H1 (cell line): ENCODE measurements at places on chromosomes 16 and 17.

DNA sequence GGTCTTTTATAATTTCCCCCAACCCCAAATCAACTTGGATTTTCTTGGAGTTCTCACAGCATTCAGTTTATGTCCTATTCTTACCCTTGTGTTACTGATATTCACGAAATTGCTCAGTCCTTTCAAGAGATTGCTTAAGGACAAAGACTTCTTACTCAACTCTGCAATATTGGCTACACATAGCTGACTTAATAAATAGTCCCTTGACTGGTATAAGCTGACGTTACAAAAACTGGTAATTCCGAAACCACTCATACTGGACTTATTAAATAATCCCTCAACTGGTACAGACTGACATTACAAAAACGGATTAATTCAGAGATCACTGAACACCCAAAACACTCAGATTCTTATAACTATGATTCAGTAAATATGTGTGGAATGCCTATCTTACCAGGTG, 860 bp downstream of the TIGD7 start:
- DNase-seq, result no peak

DNA sequence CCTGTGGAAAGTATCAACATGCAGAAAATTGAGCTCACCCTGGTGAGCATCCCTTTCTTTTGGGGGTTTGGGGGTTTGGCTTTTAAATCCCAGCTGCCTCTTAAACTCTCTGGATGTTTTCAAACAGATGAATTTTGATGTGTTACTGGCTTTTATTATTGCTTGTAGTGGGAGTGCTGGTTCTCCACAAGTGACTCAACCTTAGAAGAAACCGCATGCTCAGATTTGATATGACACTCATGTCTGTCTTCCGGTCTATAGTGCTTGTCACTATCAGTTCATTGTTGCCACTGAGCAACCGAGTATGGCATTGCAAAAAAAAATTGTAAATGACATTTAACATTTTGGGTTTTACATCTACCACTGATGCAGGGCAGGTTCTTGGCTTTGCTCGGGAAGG, 104.5 kb downstream of the HS3ST4 start:
- DNase-seq, result no peak

DNA sequence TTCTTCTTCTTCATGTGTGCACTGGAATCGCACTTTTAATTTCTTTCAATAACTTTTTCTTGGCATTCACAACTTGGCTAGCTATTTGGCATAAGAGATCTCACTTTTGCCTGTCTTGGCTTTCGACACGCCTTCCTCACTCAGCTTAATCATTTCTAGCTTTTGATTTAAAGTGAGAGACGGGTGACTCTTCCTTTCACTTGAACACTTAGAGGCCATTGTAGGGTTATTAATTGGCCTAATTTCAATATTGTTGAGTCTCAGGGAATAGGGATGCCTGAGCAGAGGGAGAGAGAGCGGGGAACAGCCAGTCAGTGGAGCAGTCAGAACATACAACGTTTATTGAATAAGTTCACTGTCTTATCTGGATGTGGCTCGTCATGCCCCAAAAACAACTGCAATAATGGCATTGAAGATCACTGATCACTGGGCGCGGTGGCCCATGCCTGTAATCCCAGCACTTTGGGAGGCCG, 200.3 kb downstream of the SEC14L1 start:
- DNase-seq, result no peak

DNA sequence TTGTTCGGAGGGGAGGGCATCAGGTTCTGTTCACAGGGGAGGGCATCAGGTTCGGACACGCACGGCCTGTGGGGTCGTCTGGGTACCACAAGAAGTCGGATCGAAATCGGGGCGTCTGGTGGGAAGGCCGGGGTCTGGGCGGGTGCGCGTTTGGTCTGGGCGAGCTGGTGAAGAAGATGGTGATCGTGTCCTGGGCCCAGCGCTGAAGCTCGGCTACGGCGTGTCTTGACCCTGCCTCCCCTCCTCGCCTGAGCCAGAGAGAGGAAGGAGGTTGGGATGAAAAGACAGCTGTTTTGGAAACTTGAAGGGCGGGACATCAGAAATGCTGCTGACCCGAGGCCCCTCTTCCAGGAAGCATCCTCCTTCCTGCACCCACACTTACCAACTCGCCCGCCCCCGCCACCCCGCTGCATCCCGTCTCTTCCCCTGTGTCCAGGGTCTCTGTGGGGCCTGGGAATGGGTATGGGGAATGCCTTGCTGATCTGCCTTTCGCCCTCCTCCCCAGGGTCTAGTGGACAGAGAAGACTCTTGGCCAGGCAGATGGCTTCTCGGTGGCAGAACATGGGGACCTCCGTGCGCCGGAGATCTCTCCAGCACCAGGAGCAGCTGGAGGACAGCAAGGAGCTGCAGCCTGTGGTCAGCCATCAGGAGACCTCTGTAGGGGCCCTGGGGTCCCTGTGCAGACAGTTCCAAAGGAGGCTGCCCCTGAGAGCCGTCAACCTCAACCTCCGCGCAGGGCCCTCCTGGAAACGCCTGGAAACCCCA, 498 bp downstream of the PIMREG start:
- DNase-seq, result no peak

GRCh38 chr17:44807817-44808155, 22.3 kb downstream of the GJC1 start:
- DNase-seq, result no peak

GRCh38 chr16:4693956-4694641, 737 bp downstream of the NUDT16L1 start:
- no peak for DNase-seq

GRCh38 chr16:30997725-30998711, 12.4 kb downstream of the STX1B start:
- no peak for DNase-seq

GRCh38 chr17:55726440-55726839, 3.8 kb upstream of the TMEM100 start:
- DNase-seq, result no peak

DNA sequence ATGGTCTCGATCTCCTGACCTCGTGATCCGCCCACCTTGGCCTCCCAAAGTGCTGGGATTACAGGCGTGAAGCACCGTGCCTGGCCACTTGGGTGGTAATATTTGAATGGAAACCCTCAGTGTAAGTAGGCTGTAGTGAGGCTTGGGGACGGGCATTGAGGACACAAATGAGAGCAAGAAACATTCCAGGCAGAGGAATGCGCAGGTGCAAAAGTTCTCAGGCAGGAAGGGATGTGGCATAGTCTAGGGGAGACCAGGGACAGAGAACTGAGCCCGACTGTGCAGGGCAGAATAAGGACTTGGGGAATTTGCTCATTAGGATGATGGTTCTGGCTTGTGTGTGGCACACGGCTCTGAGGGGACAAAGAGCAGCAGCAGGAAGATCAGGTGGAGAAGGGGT, 54.8 kb downstream of the GRB2 start:
- DNase-seq, result no peak

DNA sequence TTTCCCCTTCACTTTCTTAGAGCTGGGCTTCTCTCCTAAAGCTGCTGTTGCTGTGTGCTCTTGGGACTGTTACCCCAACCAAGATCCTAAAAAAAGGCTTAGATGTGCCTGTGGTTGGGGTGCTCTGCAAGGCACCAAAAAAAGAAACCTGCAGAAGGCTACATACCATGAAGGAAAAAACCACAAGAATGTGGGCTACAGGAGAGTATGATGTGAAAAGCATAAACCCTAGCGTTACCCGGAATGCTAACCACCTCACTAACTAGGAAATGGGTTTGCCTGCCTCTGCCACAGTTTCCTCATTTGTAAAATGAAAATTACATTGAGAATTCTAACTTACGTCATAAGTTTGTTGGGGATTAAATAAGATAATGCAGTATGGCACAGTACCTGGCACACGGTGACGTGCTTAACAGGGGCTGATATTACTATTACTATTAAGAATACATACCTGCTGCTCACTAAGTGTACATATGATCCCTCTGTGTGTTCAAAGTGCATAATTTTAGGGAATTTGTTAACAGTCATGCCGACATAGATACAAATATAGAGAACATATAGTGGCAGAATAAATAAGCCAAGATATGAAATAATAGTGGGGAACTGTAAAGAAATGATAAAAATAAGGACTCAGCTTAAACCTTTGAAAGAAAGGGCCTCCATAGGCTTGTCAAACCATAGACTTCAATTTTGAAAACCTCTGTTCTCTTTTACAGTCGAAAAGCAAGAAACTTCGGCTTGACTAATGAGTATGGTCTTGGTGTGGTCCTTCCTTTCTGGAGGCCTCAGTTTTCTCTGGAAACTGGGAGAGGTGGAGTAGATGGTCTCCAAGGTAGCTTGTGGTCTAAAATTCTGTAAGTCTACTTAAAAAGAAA, 177.8 kb upstream of the TBX2 start:
- no peak for DNase-seq

DNA sequence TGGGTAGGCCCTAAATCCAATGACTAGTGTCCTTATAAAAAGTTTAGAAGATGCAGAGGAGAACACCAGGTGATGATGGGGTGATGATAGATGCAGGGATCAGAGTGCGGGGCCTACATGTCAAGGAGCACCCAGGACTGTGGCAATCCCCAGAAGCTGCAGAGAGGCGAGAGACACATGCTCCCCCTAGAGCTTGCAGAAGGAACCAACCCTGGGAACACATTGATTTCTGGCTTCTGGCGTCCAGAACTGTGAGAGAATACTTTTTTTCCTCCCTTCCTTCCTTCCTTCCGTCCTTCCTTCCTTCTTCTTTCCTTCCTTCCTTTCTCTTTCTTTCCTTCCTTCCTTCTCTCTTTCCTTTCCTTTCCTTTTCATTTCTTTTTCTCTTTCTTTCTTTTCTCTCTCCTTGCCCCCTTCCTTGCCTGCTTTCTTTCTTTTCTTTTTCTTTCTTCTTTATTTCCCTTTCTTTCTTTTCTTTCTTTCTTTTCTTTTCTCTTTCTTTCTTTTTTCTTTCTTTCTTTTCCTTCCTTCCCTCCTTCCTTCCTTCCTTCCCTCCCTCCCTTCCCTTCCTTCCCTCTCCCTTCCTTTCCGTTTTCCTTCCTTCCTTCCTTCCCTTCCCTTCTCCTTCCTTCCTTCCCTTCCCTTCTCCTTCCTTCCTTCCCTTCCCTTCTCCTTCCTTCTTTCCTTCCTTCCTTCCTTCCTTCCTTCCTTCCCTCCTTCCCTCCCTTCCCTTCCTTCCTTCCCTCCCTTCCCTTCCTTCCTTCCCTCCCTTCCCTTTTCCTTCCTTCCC, 134.3 kb downstream of the HAPSTR1 start:
- DNase-seq, result no peak

DNA sequence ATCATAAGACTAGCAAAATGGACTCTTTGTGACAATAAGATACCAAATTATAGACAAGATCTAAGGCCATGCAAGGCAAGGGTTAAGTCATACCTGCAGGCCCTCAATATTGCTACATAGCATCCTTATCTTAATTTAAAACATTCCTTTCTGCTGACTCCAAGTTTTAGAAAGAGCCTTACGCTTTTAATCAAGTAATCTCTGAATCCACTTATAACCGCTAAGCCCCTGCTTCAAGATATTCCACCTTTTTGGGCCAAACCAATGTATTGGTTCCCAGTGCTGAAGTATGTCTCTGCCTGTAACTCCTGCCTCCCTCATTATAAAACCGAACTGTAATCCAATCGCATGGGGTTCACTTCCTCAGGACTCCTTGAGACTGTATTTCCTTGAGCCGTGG, 255.4 kb downstream of the PHKB start:
- no peak for DNase-seq

DNA sequence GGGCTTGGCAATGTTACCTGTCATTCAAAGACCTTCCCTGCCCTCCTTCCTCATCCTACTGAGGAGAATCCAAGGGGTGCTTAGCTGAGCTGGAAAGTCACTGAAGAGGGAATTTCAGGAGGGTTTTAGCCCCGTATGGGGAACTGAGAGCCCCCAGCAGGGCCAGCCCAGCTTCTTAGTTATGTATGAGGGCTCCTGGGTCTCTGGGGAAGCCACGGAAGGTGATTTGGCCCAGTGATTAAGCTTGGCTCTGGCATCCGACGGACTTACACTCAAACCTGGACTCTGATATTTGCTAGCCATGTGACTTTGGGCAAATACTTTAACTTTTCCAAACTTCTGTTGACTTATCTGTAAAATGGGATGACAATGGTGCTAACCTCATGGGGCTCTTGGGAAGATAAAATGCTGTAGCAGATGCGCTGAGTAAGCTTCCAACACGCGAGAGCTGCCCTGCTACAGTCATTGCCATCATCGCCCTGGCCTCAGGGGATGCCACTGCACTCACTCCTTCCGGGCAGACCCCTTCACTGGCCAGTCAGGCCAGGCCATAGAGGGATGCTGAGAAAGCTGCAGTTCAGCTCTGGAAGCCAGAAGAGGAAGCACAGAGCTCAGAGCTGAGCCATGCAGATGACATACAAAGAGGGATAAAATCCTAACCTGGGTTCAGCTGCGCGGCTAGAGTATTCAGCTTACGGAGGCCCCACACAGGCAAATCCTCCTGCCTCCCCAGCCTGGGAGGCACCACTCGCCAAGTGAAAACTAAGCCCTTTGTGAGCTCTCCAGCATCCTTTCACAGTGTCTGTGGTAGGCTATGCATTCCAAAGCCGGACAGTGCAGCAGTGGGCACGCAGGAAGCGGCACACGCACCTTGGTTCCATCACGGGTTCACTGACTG, 44.9 kb upstream of the PIK3R6 start:
- DNase-seq, result no peak

DNA sequence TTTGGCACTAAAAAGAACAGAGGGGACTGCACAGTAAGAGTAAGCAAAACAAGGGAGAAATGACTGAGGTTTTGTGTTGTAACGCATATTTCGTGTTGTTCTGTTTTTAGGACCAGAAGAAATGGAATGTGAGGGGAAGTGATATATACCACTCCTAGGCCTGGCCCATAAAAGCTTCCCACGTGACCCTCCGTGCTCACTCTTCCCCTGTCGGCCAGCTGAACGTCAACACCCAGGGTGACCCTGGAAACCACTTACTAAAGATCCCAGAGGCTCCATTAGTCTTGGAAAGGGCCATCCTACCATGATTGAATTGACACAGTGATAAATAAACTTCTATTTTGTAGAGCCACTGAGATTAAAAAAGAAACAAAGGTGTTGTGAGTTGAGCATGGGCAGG, 79.8 kb downstream of the HELZ start:
- no peak for DNase-seq

- no peak for DNase-seq
Measured at GRCh38 chr16:85134789-85135142, 22.5 kb upstream of the CIBAR2 start.

DNA sequence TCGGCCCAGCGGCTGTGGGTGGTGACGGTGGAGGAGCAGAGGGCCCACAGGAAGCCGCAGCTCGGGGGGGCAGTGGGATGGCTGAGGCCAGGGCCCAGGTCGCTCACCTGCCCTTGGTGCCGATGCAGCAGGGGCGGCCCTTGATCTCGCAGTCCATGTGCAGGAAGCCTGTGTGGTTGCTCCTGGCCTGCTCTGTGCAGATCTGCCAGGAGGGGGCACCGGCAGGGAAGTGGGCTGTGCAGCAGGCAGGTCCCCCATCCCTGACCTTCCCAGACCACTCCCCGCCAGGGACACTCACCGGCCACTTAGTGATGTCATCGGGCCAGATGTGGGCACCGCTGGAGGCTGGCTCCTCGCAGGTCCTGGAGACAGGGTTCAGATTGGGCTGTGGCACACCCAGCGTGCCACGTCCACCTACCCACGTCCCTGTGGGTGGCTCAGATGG, 6.2 kb downstream of the AANAT start:
- no peak for DNase-seq

DNA sequence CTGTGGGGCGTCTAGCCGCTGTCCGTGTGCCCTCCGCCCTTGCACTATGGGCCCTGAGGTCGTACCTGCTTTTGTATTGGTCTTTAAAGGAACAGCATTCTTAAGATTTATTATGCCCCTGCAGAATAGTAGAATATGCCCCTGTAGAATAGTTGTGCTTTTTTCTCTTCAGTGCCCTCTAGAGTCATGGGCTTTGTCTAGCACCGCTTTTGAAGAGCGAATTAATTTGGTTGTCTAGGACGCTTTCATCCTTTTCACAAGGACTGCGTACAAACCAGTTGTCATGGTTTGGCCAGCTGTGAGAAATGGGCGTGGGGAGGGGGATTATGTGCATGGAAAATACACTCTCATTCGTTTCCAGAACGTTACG, 621 bp downstream of the CEP95 start:
- no peak for DNase-seq
